Naive thymus-derived CD4-positive, alpha-beta T cell (primary cell): ENCODE measurements at places on chromosomes 6 and 20. TPM values are rescaled to one million over a fixed set of nuclear protein-coding genes. Genes with fewer than 3 reads are reported as not detected.

Gene LY6G6F
- not detected for polyA plus RNA-seq

- peak; percentile 6 for DNase-seq
- H3K4me3 ChIP-seq = no peak overlapping the region
- H3K36me3 ChIP-seq = no peaks in the 10 kb centered on the region
- no peak overlapping the region for H3K27ac ChIP-seq
- no peaks in the 10 kb centered on the region for H3K27me3 ChIP-seq
Observed at GRCh38 chr20:57772349-57772964, 62.6 kb upstream of the PMEPA1 start.

GRCh38 chr6:38573801-38574395, 65.8 kb downstream of the BTBD9 start:
- H3K27ac ChIP-seq = no peak overlapping the region
- peaks cover 8% of the 10 kb centered on the region for H3K4me1 ChIP-seq
- no peaks in the 10 kb centered on the region for H3K27me3 ChIP-seq
- DNase-seq = no peak

DNA sequence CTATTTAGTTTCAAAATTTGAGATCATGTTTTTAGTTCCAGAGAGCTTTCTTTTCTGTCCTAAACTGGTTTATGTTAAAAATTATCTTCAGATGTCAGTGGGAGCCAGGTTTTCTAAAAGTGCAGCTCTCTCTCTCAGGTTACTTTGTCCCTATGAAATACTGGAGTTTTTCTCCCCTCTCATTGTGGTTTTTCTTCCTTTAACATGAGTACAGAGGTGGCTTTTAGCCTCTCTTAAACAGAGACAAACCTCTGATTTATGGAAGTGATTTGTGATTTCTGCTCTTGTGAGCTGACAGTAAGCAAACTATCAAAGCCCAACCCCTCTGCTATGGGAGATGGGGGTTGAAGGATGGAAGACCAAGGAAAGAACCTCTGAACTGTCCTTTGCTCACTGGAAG, 85.7 kb downstream of the LIN28B start:
- H3K36me3 ChIP-seq = no peaks in the 10 kb centered on the region
- H3K4me1 ChIP-seq = no peaks in the 10 kb centered on the region
- H3K27ac ChIP-seq = no peak overlapping the region
- H3K27me3 ChIP-seq = no peaks in the 10 kb centered on the region

DNA sequence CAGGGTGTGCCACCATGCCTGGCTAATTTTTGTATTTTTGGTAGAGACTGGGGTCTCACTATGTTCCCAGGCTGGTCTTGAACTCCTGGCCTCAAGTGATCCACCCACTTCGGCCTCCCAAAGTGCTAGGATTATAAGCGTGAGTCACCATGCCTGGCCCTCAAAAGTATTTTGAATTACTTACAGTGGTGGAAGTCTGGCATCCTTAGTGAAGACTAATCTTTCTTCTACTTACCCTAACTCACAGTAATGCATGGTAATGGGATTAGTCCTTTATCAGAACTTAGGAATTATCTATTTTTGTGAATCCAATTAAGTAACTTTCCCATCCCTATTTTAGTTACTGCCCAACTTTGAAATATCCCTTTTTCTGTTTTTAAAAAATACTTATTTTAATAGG, 3.9 kb downstream of the RWDD1 start:
- H3K27me3 ChIP-seq = no peaks in the 10 kb centered on the region
- peaks cover 5% of the 10 kb centered on the region for H3K36me3 ChIP-seq
- no peak for DNase-seq
- H3K4me3 ChIP-seq = no peak overlapping the region
- no peak overlapping the region for H3K27ac ChIP-seq

GRCh38 chr6:79421707-79422484, 115.3 kb downstream of the LCA5 start:
- no peak for DNase-seq
- H3K36me3 ChIP-seq = no peaks in the 10 kb centered on the region
- no peak overlapping the region for H3K27ac ChIP-seq
- no peaks in the 10 kb centered on the region for H3K4me1 ChIP-seq
- H3K27me3 ChIP-seq = no peaks in the 10 kb centered on the region

Gene TREM2
- not detected for polyA plus RNA-seq

DNA sequence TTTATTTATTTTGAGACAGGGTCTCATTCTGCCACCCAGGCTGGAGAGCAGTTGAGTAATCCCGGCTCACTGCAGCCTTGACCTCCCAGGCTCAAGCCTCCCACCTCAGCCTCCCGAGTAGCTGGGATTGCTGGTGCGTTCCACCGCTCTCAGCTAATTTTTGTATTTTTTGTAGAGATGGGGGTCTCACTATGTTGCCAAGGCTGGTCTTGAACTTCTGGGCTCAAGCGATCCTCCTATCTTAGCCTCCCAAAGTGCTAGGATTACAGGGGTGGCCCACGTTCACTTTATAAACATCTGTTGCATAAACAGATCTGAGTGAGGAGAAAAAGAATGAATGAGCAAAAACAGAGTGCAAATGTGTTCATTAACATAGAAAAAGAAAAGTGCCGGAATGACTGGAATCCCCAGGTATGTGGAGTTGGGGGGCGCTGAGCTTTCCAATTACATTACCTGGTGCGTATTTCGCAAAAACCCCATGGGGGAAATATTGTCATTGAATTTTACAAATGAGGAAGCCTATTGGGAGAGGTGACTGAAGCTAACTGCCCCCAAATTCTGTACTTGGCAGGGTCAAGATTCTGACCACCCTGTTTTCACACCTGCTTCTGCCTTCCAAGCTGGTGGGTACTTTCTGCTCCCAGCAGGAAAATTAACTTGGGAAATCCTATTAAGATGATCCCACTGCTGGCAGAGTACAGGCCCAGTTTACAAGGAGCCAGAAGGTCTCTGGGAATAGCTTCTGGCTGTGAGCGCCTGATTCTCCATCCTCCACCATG, 207.7 kb upstream of the JARID2 start:
- H3K27ac ChIP-seq = no peak overlapping the region
- no peaks in the 10 kb centered on the region for H3K27me3 ChIP-seq
- no peak overlapping the region for H3K4me3 ChIP-seq
- no peak for DNase-seq
- H3K36me3 ChIP-seq = no peaks in the 10 kb centered on the region
- no peaks in the 10 kb centered on the region for H3K4me1 ChIP-seq

GRCh38 chr6:22067122-22067521, 229.7 kb downstream of the PRL start:
- no peaks in the 10 kb centered on the region for H3K27me3 ChIP-seq
- H3K4me1 ChIP-seq = no peaks in the 10 kb centered on the region
- no peak overlapping the region for H3K4me3 ChIP-seq
- no peak for DNase-seq
- no peaks in the 10 kb centered on the region for H3K36me3 ChIP-seq
